ENCODE measurements at places on chromosomes 6 and 20.

GRCh38 chr20:18466574-18466893 lies 296 bp downstream of the DZANK1 start:
- peaks cover 40% of the 10 kb centered on the region for H3K36me3 ChIP-seq
- peak overlapping the region; percentile 96 for H3K27ac ChIP-seq
- no peaks in the 10 kb centered on the region for H3K27me3 ChIP-seq
- DNase-seq, result no peak
- H3K4me1 ChIP-seq, result peaks cover 34% of the 10 kb centered on the region

DNA sequence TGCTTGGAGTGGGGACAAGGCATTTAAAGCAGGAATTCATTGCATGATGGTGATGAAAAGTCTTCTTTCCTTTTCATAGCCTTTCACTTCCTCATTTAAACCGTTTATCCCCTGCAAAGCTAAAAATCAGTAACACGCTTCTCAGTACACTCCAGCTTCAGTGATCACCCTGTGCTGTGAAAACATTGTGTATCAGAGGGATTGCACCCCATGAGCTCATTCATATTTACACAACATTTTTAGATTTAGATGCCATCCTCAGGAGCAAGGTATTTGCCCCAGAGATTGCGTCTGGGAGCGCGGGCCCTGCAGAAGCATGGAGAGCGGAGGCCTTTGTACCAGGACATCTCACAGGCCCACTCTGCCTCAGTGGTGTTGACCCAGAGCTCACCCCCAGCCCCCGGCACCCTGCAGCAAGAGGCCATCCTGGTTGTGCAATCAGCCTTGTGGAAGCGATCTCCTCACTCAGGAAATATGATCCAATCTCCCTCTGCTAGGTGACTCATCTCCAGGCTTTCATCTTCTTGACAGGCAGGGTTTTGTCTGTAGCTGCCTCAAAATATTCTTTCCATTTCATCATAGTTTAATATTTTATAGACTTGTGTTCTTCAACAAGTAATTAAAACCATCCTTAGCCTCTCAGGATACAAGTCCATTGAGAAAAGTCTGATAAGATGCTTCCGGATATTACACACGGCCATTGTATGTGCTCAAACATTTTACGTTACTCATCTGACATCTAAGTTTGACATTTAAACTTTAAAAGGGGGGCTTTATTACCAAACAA lies 38.9 kb upstream of the THBS2 start:
- no peak overlapping the region for H3K27ac ChIP-seq
- H3K27me3 ChIP-seq, result peaks cover 19% of the 10 kb centered on the region
- no peak overlapping the region for H3K4me3 ChIP-seq
- no peak for DNase-seq

GRCh38 chr6:2938632-2939083 lies 32.7 kb downstream of the SERPINB6 start:
- no peaks in the 10 kb centered on the region for H3K27me3 ChIP-seq
- H3K27ac ChIP-seq, result peak overlapping the region; percentile 92
- H3K36me3 ChIP-seq, result peaks cover 42% of the 10 kb centered on the region
- peaks cover 67% of the 10 kb centered on the region for H3K4me1 ChIP-seq

DNA sequence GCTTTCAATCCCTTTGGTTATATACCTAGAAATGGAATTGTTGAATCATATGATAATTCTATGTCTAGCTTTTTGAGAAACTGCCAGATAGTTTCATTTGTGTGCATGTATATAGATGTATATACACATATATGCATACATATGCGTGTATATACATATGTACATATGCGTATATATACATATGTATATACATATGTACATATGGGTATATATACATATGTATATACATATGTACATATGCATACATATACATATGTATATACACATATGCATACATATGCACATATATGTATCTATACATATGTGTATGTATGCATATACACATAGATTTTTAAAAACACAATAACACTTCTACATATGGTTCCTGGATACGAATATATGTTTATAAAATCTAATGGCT lies 8.4 kb downstream of the SF3B5 start:
- DNase-seq, result no peak
- H3K4me1 ChIP-seq, result peaks cover 9% of the 10 kb centered on the region
- H3K27me3 ChIP-seq, result no peaks in the 10 kb centered on the region
- H3K4me3 ChIP-seq, result no peak overlapping the region
- no peak overlapping the region for H3K27ac ChIP-seq
- H3K36me3 ChIP-seq, result peaks cover 13% of the 10 kb centered on the region

DNA sequence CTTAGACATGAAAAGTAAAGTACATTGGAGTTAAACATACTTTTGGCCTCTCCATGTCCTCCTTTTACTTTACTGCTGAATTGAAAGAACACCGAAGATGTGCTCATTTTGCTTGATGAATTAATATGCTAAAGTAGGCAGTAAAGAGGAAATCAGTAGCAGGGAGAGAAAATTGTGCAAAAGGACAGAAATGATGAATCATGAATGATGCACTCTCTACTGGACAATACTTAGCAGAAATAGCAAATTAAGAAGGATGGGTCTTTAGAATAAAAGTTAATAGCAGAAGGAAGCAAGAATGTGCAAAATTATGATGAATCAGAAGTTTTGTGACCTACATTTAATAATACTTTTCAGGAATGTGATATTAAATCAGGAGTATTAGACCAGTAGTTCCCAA lies 8.4 kb upstream of the SPINT3 start:
- no peak for DNase-seq
- no peaks in the 10 kb centered on the region for H3K4me1 ChIP-seq
- peaks cover 64% of the 10 kb centered on the region for H3K27me3 ChIP-seq
- H3K27ac ChIP-seq, result no peak overlapping the region
- H3K4me3 ChIP-seq, result no peak overlapping the region

- no peaks in the 10 kb centered on the region for H3K36me3 ChIP-seq
- H3K4me3 ChIP-seq, result no peak overlapping the region
- H3K4me1 ChIP-seq, result no peaks in the 10 kb centered on the region
- no peaks in the 10 kb centered on the region for H3K27me3 ChIP-seq
- DNase-seq, result no peak
Measured at GRCh38 chr6:78259935-78260334, 607.1 kb downstream of the MEI4 start.

DNA sequence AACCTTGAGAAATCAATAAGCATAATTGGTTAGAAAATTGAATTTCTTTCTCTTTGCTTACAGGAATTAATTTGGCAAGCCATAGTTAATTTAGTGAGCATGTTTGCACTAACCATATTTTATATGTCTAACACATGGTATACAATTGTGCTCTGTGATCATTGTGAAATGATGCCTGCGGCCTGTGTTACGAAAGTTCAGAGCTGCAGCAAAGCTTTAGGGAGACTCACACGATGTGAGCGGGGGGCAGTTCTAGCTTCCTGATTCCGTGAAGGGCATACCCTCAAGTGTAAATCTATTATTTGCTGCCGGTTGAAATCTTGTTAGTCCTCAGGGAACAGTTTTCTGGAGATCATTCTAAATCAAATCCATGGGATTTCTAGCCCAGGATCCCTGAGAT lies 25.5 kb upstream of the ADTRP start:
- peaks cover 20% of the 10 kb centered on the region for H3K4me1 ChIP-seq
- DNase-seq, result no peak
- peaks cover 7% of the 10 kb centered on the region for H3K27me3 ChIP-seq
- no peak overlapping the region for H3K4me3 ChIP-seq
- H3K36me3 ChIP-seq, result no peaks in the 10 kb centered on the region

GRCh38 chr6:30800871-30801270 lies 56.5 kb upstream of the IER3 start:
- DNase-seq, result no peak
- peaks cover 39% of the 10 kb centered on the region for H3K4me1 ChIP-seq
- H3K27me3 ChIP-seq, result no peaks in the 10 kb centered on the region
- peaks cover 2% of the 10 kb centered on the region for H3K36me3 ChIP-seq
